ENCODE measurements at places on chromosomes 7 and 10.

DNA sequence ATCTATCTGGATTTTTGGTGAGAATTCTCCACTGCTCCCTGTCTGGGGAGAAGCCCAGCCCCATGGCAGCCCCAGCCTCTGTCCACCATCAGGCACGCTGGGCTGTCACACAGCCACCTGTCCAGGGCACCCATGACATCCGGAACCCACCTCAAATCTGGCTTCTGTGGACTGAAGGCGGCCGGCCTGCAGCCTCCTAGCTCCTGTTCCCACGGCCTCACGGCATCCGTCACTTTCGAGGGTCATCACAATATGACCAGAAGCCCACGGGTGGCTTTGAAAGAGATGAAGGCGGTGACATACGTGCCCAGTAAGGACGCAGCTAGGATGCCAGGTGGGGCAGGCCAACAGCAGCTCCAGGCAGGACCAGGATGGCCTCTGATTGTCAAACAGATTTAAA lies 140.9 kb downstream of the PTPRN2 start:
- DNase-seq: no peak

DNA sequence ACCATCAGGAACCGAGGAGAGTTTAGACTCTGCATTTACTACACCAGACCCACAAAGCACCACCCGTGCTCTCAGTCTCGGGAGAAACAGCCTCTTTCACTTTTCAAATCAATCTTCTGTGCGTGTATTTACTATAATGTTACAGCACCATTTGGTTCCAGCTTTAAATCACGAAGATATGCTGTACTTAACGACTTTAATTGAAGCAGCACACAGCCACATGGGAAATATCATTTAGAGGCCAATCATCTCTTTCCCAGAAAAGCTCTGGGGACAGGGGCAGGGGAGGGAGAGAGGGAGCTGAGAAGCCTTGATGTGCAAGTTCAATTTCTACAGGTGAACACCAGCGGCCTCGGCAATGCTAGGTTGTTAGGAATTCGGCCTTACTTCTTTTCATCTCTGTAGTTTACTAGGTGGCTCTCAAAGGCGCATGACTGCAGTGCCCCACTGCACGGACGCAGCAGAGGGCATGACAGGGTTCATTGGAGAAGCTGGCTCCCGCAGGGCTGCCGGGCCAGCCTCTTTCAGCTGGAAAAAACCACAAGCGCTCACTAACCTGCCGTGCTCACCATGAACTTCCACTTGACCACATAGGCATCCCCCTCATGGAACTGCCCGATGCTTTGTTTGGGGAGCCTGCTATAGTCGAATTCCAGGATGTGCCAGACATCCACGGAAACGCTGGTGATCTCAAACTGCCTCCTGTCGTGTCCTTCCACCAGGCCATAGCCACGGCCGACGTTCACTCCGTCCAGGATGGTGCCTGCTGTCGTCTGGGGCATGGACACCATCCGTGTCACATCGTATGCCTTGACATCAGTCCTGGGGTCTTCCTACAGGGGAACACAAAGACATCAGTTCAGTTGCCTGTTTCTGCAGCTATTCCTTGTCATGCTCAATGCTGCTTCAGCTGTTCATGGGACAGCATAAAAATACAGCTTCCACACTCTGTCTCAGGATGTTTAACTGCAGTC lies 154.5 kb downstream of the SVIL start:
- no peak for DNase-seq

DNA sequence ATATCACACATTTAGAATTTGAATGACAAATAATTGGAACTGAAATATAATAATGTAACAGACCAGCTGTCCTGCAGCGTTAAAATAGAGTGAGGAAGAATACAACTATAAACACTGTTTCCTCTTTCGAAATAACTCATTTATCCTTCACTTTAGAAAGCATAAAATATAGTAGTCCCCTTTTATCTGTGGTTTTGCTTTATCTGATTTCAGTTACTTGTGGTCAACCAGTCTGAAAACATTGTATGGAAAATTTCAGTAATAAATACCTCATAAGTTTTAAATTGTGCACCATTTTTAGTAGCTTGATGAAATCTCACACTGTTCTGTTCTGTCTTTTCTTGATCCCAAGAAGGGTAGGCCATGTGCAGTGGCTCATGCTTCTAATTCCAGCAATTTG lies 31.7 kb downstream of the POLR1F start:
- DNase-seq: no peak

DNA sequence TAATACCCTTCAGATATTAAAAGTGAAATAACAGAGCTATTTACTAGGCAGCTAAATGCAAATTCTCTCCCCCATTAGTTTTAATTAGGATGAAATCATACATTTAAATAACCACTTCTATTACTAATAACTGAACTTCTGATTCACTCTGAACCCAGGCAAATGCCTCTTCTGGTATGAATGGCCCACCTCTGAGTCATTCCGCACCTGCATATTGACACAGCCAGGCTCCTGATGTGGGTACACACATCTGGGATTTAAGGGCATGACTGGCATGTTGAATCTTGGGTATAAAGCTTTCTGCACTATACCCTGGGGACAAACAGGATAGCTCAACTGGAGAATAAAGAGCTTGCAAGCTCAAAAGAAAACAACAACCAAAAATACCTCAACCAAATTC lies 140.9 kb downstream of the AUTS2 start:
- no peak for DNase-seq

DNA sequence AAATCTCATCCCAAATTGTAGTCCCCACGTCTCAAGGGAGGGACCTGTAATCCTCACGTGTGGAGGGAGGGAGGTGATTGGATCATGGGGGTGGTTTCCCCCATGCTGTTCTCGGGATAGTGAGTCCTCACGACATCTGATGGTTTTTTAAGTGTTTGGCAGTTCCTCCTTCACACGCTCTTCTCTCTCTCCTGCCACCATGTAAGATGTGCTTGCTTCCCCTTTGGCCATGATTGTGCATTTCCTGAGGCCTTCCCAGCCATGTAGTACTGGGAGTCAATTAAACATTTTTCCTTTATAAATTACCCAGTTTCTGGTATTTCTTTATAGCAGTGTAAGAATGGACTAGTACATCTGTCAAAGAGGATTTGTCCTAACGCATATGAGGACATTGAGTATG lies 59.5 kb downstream of the RGS10 start:
- no peak for DNase-seq

All from caudate nucleus (tissue), 63 donors.